Activated naive CD8-positive, alpha-beta T cell treated with anti-CD3 and anti-CD28 coated beads, Interleukin-2, amount 10 ng/mL, durations not matched to agents 7 days and 5 days (primary cell): ENCODE measurements at places on chromosomes 3 and 15. TPM values are rescaled to one million over a fixed set of nuclear protein-coding genes. Genes with fewer than 3 reads are reported as not detected.

DNA sequence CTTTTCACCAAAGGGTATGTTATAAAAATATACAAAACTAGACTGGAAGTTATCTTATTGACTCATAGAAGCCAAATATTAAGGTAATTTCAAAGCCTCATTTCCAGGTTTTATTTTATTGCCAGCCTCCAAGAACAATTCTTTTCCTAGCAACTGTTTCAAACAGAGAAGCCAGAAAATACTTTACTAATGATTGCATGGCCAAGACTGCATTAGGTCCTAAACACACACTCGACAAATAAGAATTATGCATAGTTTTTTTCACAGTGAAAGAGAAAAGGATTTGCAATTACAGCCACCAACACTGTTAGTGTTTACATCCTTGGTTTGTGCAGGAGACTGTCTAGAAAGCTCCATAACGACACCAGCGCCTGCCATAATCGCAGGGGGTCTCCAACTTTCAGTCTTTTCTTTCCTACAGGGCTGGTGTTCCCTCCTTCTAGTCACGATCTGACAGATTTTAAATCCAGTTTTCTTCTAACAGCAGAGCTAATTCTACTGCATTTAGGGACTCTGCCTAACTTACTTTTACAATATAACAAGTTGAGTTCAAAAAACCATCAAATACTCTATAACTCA, 58.1 kb downstream of the CLASP2 start:
- no peak for DNase-seq

GRCh38 chr15:47398132-47398531, 319.2 kb upstream of the SEMA6D start:
- no peak for DNase-seq

- DNase-seq, result no peak
Measured at GRCh38 chr15:45812200-45812599, 177.4 kb downstream of the SQOR start.

DNA sequence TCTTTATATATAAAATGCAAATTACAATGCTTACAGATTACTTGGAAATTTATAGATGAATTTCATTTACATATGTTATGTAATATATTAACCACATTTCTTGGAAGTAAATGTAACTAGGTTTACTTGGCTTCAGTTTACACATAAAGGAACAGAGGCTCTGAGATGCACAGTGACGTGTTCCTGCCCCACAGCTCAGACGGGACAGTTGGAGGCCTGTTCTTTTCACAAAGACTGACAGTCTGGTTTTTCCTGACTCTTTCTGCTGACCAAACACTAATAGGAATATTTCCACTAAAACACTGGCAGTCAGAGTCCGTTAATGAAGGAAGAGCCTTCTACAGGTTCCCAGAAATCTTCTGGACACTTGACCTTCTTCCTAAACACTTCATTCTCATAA, 336.1 kb downstream of the MFSD1 start:
- DNase-seq, result no peak

- DNase-seq, result no peak
Measured at GRCh38 chr3:138587374-138587773, 6.7 kb downstream of the CEP70 start.

GHSR gene
- not detected for total RNA-seq
